ENCODE measurements at places on chromosomes 12 and 14. TPM values are rescaled to one million over a fixed set of nuclear protein-coding genes. Genes with fewer than 3 reads are reported as not detected.
A peak's percentile ranks its signal among the peaks of the same experiment; 100 is the strongest.

DNA sequence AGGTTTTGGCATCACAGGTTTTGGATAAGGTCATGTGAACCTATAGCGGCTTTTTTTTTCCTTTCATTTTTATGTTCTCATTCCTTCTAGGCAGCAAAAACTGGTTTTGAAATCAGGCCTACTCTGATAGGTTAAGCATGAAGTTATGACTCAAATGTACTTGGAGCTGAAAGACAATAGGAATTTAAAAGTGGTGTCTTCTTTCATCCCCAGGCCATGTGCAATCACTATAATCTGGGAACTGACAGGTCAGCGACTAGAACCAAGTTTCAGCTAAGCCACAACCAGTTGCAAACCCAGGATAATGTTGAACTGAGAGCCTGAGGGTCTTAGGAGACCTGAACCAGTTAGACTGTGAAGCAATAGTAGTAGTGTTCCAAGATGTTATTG is 74.3 kb downstream of the ANO6 start:
- DNase-seq: peak; percentile 78

- no peak for DNase-seq
Observed at GRCh38 chr12:32118806-32119205, 12.2 kb downstream of the BICD1 start.

DNA sequence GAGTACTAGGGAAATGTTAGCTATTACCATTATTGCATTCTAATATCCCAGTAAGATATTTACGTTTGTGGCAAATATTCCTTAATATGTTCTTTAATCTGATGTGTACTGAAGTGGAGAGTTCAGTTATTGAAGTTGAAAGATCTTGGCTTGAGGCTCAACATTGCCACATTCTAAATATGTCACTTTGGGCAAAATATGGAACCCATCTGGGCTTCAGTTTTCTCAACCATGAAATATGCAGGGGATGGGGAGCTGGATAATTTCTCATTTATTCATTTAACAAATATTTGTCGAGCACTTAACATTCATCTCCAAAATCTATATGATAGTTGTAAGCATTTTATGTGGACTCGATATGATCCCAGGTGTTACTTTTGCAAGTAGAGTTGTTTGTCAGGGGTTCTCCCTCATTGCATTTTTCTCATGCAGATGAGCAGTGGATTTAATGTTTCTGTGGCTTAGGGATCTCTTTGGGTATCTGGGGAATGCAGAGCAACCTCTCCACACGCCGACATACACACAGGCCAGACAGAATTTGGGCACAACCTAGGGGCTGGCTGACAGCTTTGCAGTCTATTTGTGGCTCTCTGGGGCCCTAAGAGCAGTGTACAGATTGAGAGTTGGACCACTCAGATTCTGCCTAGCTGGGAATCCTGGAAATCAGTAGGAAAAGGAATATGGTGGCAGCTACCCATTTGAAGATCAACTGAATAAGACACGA is 26.6 kb upstream of the APPL2 start:
- DNase-seq: peak; percentile 20

KLHDC1 gene
- 2.6 TPM for total RNA-seq

PLBD2 gene
- total RNA-seq: 31.2 TPM

KLHL33 gene
- total RNA-seq: 0.43 TPM
